ENCODE measurements at places on chromosomes 1 and 21. TPM values are rescaled to one million over a fixed set of nuclear protein-coding genes. Genes with fewer than 3 reads are reported as not detected.

Gene NBPF10
- total RNA-seq, result 1.3 TPM

Gene GRIK3
- not detected for total RNA-seq

Gene ZNF683
- total RNA-seq, result not detected

Gene ADORA3
- not detected for total RNA-seq

Gene FAM110D
- total RNA-seq, result not detected

Gene LZIC
- total RNA-seq, result 37.8 TPM

Gene TEX35
- not detected for total RNA-seq

Gene SMIM1
- 1.2 TPM for total RNA-seq

Gene SKI
- total RNA-seq, result 8.4 TPM

Gene OVAAL
- total RNA-seq, result not detected

Gene ASPM
- total RNA-seq, result 0.77 TPM

Gene KRTAP13-3
- not detected for total RNA-seq

Gene FCGR1A
- total RNA-seq, result not detected

Gene TEKT2
- total RNA-seq, result 0.26 TPM

Gene OR2M3
- not detected for total RNA-seq

Gene GABPB2
- total RNA-seq, result 19.3 TPM

Gene MAP3K21
- 6.9 TPM for total RNA-seq

Gene SDC3
- total RNA-seq, result 4.7 TPM

Gene GUCA2B
- total RNA-seq, result not detected

Gene RSPH1
- total RNA-seq, result 0.38 TPM

Gene AVPR1B
- total RNA-seq, result not detected

Gene LMX1A
- not detected for total RNA-seq

Gene MTARC2
- 1.7 TPM for total RNA-seq

Gene KRTAP19-3
- not detected for total RNA-seq

Gene DCLRE1B
- 0.79 TPM for total RNA-seq

Gene SH3BGR
- total RNA-seq, result 5.0 TPM

Gene DNAJC6
- 1.9 TPM for total RNA-seq

Gene SUSD4
- 3.1 TPM for total RNA-seq

Gene SSX2IP
- total RNA-seq, result 11.8 TPM

Gene GABRD
- not detected for total RNA-seq

Gene ALX3
- not detected for total RNA-seq

Gene PTAFR
- total RNA-seq, result 10.9 TPM

Gene F3
- total RNA-seq, result 618 TPM

Measured in bronchial epithelial cell (primary cell).